ENCODE measurements at places on chromosomes 3 and 15. TPM values are rescaled to one million over a fixed set of nuclear protein-coding genes. Genes with fewer than 3 reads are reported as not detected.

LTK gene
- total RNA-seq: not detected

PRR20G gene
- total RNA-seq: not detected

LRRC58 gene
- 19.6 TPM for total RNA-seq

CYP11A1 gene
- total RNA-seq: 0.10 TPM

MUC20 gene
- total RNA-seq: 2.0 TPM

BCL2A1 gene
- total RNA-seq: 1.4 TPM

MED12L gene
- 0.65 TPM for total RNA-seq
